Activated T-helper 1 cell treated with anti-CD3 and anti-CD28 coated beads, Interleukin-12 subunit alpha, Interleukin-12 subunit beta, Interleukin-2, Interleukin-4 antibody, amounts not matched to agents 30 ng/mL and 10 ng/mL and 1 ng/mL, durations not matched to agents 14 hours and 24 hours and 36 hours (primary cell): ENCODE measurements at places on chromosomes 1 and 21. TPM values are rescaled to one million over a fixed set of nuclear protein-coding genes. Genes with fewer than 3 reads are reported as not detected.

The TMEM9 gene
- total RNA-seq: 13.2 and 13.9 TPM in 2 replicates

The FCRL4 gene
- total RNA-seq: not detected in 2 replicates

The MECR gene
- 34.5 and 36.4 TPM in 2 replicates for total RNA-seq

The WNT9A gene
- total RNA-seq: not detected in 2 replicates

The AXDND1 gene
- not detected in 2 replicates for total RNA-seq

The TGFB2 gene
- 0.07 TPM in 1 of 2 replicates, not detected in the other for total RNA-seq

The FNDC5 gene
- total RNA-seq: not detected in 2 replicates

The S100A7 gene
- total RNA-seq: not detected in 2 replicates

The ESPN gene
- 1.2 and 1.8 TPM in 2 replicates for total RNA-seq

The ALG14 gene
- total RNA-seq: 1.9 and 2.4 TPM in 2 replicates

The TTF2 gene
- total RNA-seq: 103 and 114 TPM in 2 replicates

The CELA3B gene
- not detected in 2 replicates for total RNA-seq

The CENPL gene
- total RNA-seq: 23.6 and 25.7 TPM in 2 replicates

The C4BPB gene
- 2.3 TPM in 2 replicates for total RNA-seq

The LCE1B gene
- total RNA-seq: not detected in 2 replicates

The HCRTR1 gene
- total RNA-seq: not detected in 2 replicates

The EPHX1 gene
- 1.0 and 1.6 TPM in 2 replicates for total RNA-seq

The GIPC2 gene
- total RNA-seq: 0.05 TPM in 1 of 2 replicates, not detected in the other

The RIPPLY3 gene
- 0.10 TPM in 2 replicates for total RNA-seq

The PTPRU gene
- 0.67 and 0.76 TPM in 2 replicates for total RNA-seq

The KRTAP12-2 gene
- not detected in 2 replicates for total RNA-seq

The PCP4 gene
- not detected in 2 replicates for total RNA-seq

The OR2M7 gene
- total RNA-seq: not detected in 2 replicates

The GPR161 gene
- total RNA-seq: 0.41 and 0.42 TPM in 2 replicates

The SYT6 gene
- not detected in 2 replicates for total RNA-seq

The KRTAP21-2 gene
- not detected in 2 replicates for total RNA-seq

The ZNF683 gene
- total RNA-seq: not detected in 2 replicates

The CLIC6 gene
- not detected in 2 replicates for total RNA-seq

The IL12RB2 gene
- 218 and 221 TPM in 2 replicates for total RNA-seq

The SLC37A1 gene
- 21.9 and 25.0 TPM in 2 replicates for total RNA-seq

The SPRR4 gene
- total RNA-seq: not detected in 2 replicates

The CNKSR1 gene
- total RNA-seq: 4.2 and 4.7 TPM in 2 replicates

The PAX7 gene
- not detected in 2 replicates for total RNA-seq

The SERINC2 gene
- not detected in 2 replicates for total RNA-seq

The CRB1 gene
- total RNA-seq: not detected in 2 replicates

The OR2AK2 gene
- not detected in 2 replicates for total RNA-seq

The HLX gene
- 5.1 and 6.3 TPM in 2 replicates for total RNA-seq
